ENCODE measurements at places on chromosomes 1 and 21.

DNA sequence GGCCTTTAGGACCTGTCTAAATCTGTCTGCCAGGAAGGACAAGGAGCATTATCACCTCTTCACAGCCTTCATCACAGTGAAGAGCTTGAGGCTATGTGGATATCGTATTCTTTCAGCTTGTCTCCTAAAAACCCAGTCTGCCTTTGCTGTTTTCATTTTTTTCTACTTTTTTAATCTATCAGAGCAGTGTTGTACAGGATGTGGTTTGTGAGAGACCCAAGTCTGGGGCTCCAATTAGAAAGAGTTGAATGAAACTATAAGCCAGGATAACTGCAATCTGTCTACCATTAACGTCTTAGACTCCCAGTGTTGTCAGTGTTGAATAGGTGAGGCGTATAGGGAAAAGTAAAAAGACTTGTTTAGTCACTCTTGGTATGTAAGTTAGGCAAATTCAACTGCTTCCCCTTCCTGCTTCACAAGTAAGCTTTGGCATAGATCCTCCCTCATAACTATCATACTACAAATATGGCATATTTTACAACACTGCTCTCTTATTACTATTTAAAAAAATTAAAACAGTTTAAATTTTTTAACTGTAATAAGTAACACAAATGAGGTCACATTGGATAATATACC is 1225.8 kb upstream of the PRMT6 start:
- no peak for DNase-seq

- no peak for DNase-seq
Measured at GRCh38 chr1:9633493-9633892, 18.0 kb upstream of the PIK3CD start.

DNA sequence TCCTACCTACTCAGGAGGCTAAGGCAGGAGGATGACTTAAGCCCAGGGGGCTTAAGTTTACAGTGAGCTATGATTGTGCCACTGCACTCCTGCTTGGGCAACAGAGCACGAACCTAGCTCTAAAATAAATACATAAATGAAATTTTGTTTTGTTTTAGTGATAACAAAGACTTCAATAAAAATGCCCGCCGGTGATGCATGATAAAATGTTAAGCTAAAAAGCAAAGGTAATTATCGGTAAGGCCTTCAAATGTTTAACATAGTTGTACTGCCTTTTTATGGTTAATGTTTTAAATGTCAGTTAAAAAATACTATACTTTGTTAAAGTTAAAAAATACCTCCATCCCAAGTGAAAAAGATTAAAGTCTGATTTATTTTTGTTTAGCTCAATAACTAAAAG is 27.0 kb downstream of the KDM5B start:
- DNase-seq = no peak

GRCh38 chr1:156832434-156832833 is 15.8 kb upstream of the SH2D2A start:
- DNase-seq = no peak

- DNase-seq = no peak
Measured at GRCh38 chr1:200512191-200512590, 102.4 kb upstream of the ZNF281 start.

DNA sequence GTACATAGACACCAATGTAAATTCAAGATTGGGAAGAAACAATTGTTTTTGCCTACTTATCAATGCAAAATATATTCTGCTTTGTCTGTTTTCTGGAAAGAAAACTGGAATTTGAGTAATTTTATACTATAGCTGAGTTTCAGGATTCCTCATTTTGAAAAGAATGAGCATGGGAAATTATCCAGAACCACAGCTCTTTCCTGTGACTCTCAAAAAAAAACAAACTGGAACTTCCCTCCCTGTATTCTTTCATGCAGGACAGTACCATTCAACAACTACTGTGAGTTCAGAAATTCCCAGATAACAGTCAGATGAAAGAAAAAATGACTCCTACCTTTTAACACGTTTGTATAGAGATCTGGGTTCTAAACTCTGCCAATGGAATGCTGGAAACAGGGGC is 372.4 kb downstream of the TGFB2 start:
- no peak for DNase-seq

- no peak for DNase-seq
Measured at GRCh38 chr1:62362061-62362917, 43.1 kb upstream of the KANK4 start.

- DNase-seq = no peak
Measured at GRCh38 chr1:219310181-219310728, 136.6 kb downstream of the LYPLAL1 start.

DNA sequence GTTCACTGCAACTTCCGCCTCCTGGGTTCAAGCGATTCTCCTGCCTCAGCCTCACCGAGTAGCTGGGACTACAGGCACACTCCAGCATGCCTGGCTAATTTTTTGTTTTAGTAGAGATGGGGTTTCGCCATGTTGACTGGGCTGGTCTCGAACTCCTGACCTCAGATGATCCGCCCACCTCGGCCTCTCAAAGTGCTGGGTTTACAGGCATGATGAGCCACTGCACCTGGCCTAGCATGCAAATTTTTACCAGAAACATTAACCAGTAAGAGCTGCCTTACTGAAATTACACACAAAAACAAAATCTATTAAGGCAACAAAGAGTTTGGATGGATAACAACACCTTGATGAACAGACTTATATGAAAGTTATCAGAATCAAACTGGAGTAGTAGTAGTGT is 12.1 kb downstream of the ZZZ3 start:
- no peak for DNase-seq

DNA sequence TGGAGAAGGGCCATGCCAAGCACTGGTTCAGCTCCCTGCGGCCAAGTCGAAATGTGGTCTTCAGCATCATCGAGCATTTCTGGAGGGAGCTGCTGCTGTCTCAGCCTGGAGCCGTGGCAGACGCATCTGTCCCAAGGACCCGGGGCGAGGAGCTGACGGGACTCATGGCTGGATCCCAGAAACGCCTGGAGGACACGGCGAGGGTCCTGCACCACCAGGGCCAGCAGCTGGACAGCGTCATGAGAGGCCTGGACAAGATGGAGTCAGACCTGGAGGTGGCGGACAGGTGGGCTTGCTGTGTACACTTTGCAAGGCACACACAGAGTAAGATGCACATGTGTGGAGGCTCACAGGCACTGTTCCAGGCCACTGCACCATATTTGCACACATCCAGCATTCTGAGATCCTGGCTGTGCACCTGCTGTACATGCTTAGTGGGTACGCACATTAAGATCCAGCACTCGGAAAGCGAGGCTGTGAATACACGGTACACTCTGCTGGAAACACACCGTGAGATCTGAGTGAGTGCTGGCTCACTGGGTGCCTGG is 12.8 kb downstream of the SNAP47 start:
- no peak for DNase-seq

DNA sequence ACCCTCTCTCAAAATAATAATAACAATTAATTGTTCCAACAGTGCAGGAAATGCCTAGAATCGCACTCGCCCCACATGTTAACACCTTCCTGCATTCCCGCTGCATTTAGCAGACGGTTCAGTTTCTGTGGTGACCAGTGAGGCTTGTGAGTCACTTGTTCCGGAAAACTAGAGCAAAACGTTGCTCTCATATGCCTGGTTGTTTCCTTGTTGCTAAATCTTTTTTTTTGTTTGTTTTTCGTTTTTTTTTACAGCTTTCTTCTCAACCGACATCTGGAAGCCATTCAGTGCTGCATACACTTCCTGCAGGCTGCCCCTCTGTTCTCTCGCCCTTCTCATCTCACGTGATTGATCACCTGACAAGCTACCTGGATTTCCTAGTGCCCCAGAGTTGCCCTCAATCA is 56.9 kb upstream of the TMPRSS2 start:
- DNase-seq = no peak

DNA sequence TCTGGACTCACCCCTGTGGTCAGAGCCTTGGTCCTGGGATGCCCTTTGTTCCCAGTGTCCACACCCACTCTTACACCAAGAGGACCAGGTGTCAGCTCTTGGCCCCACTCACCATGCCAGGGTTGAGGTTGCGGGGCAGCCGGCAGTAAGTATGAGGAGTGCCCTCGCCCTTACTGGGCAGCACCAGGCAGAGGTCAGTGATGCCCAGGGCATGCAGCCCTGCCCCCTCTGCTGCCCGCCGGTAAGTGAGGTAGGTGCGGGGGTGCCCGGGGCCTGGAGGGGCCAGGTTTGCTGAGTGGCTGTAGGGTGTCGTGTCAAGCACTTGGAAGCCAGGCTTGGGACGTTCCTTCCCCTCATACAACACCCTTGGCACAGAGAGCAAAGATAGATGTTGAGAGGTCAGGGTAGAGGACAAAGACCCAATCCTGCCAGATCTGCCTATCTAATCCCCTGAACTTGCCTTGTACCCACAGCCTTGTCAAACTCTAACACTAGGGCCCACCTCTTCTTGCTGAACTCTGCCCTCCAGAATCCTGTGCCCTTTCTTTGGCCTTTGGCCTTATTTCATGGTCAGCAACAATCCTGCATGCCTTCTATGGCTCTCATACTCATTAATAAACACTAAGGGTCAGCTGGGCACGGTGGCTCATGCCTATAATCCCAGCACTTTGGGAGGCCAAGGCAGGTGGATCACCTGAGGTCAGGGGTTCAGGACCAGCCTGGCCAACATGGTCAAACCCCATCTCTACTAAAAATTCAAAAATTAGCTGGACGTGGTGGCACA is 3.6 kb downstream of the DENND4B start:
- no peak for DNase-seq

GRCh38 chr1:159872891-159873290 is 10.4 kb upstream of the VSIG8 start:
- DNase-seq = no peak

GRCh38 chr1:16246961-16247360 is 10.0 kb upstream of the CPLANE2 start:
- no peak for DNase-seq

GRCh38 chr1:119701659-119702058 is 10.1 kb upstream of the PHGDH start:
- DNase-seq = no peak

DNA sequence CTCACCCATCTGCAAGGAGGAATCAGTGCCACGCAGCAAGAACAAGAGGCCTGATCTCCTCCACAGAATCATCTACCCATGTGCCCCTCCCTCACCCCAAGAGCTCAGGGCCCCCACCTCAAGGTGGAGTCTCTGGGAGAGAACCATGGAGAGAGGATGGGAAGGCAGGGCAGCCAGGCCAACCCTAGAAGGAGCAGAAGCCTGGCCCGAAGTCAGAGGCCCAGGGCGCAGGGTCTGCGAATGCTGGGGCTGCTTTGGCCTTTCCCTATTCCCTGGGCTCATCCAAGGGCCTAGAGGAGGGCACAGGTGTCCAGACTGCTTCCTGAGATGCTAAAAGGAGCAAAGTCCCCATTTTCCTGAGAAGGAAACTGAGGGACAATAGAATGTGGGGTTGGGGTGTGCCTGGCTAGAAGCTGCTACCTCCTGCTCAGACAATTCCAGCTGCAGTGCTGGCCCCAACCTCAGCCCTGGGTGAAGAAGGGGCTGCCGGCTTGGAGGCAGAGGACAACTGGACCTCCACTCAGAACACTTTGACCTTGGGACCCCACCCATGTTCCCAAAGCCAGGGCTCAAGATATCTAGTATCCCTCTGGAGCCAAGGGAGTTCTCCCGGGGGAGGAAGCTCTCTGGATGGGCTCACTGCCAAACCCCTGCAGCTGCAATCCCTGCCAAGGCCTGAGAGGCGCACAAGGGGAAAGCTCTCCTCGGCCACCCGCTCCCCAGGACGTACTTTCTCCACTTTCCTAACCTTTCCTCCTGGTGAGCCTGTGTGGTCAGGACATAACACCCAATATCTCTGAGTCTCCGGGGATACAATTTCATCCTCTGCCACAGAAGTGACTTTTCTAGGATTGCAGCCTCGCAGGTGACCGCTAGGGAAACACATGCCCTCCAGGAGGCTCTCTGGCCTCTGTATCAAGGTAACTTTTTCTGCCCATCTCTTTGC is 16.6 kb upstream of the LEMD1 start:
- DNase-seq = peak; percentile 23

DNA sequence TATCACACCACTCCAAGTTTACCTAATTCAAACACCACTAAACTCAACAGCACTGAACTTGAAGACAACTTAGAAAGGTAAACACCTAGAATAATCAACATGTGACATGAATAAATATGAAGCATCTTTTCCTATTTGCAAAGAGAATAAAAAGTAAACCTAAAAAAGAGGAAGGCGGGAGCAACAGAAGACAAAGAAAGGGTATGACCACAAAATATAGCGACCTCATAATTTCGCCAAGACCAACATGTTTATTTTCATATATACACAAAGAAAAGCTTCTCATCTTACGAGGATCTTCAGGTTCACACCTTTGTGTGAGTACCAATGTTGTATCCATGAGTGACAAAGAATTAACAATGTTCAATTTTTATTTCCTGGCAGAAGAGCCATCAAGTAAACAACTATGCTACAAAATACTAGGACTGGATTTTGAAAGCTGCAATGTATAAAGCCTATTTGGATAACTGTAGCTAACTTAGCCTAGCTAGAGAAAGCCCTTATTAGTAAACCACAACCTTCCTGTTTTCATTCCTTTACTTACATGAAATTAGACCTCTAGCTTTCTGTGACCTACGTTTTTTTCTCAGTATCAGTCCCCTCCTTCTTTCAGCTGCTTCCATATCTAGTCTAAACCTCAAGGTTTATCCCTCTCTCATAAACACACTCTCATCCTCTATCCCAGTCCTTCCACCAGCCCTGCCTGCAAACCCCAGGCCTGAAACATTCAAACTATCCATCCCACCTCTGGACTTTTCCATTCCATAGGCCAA is 21.3 kb upstream of the PHTF1 start:
- no peak for DNase-seq

GRCh38 chr1:102861247-102861646 is 247.1 kb downstream of the COL11A1 start:
- no peak for DNase-seq

DNA sequence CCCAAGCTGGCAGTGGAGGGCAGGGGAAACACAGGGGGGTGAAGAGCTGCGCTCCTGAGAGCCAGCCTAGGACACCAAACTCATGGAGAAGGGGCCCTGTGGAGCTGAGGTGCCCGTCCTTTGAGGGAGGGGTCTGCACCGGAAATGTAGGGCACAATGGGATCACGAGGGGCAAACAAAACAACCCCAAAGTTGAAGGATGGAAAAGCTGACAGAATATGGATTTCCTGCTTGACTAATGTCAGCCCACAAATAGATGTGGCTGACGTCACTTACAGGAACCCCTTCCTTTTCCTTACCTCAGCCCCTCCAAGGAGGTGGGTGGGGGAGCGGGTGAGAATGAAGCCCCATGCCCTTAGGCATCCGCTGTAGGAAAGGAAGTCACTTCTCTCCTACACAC is 110.9 kb downstream of the KCNN3 start:
- DNase-seq = no peak

GRCh38 chr21:36207577-36208320 is 51.1 kb downstream of the DOP1B start:
- DNase-seq = no peak

Data from NCI-H1436 treated with DMSO at 0.1 percent for 48 hours (cell line).